ENCODE measurements at places on chromosomes 6 and 20.
A peak's percentile ranks its signal among the peaks of the same experiment; 100 is the strongest.

DNA sequence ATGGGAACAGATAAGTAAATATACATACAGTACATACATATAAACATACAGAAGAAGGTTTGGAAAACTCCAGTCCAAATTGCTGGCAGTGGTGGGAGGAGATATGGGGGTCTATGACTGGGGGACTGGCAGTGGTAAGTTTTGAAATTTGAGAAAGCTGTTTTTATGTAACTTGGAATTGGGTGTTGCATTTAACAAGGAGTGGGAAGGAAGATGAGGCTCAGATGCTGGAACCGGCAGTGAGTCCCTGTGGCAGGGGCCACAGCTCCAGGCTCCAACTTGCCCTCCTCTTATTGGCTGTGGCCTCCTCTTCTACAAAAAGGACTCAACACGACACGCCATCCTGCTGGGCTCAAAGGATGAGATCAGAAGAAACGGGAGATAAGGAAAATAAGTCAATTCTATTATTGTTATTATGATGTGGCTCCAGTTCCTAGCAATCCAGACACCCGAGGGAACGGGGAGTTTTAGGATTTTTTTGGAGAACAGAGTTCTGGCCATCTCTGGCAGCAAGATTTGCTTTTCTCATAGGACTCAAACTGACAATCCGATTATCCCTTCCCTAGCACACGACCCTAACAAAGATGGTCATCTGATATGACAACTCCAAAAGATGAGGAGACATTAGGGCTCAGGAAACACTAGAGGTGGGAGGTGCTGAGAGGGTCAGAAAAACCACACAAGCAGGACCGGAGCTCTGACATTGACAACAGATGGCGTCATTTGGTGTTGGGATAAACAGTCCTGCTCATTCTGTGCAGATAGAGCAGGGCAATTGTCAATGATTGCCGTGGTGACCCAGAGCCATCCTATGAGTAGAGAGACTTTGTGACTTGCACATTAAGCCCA lies 6.0 kb upstream of the TGM2 start:
- no peak for DNase-seq

GRCh38 chr6:89975991-89976693 lies 81.9 kb downstream of the GJA10 start:
- no peak for DNase-seq

DNA sequence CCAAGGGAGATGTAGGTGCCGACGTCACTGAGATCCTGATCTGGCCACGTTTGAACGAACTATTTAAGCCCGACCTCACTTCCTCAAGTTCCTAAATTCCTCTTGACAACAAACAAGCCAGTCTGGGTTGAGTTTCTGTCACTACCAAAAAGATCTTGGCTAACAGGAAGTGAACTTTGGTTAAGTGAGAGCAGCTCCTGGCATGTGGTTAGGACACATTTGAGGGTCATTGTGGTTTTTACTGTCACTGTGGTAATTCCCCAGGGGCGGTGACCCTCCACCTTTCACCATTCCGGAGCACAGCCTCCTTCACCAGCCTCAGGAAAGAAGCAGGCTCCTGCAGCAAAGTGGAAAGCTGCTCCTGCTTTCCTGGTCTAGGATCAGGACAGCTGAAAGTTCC lies 43.1 kb upstream of the ZNF831 start:
- DNase-seq = no peak

GRCh38 chr6:24990944-24991809 lies 55.4 kb upstream of the RIPOR2 start:
- DNase-seq = no peak

DNA sequence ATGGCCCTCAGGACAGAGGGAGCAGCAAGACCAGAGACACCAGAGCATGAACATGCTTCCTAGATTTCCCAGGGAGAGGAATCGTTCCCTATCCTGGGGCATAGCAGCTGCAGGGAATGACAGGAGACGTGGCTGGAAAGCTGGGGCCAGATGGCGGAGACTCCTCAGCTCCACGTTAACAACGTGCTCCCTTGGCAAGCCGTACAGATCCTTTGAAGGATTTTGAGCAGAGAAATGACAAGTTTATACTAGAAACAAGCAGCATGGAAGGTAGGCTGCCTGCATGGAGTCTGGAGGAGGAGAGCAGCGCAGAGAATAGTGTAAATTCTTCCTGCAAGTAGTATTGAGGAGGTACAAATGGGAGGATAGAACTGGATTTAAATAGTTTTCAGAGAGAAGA lies 11.7 kb downstream of the MYLIP start:
- DNase-seq = no peak

DNA sequence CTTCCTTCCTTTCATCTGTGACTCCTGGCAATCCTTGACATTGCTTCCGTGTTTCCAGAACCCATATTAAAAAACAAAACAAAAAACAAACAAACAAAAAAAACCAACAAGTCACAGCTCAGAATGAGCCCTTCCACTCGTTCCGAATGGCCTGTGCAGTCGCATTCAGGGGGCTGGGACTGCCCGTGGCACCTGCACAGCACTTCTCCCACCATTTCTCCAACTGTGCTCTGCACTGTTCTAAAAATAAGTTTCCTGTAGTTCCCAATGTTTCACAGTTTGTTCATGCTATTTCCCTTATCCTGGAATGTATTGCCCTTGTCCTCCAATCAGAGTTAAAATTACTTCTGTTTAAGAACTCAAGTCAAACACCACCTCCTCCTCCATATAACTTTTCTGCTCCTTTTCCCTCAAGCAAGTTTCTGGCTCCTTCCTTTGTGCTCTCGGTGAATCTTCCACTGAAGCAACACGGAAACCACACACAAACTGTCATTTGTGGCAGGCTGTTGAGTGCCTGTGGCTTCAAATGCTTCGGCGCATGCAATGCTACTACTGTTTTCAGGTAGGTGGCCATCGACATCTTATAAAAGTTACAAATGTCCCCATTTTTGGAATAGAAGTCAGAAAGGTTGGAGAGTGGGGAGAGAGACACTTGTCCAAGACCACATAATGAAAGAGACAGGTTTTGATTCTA lies 57.7 kb downstream of the PDE10A start:
- no peak for DNase-seq

GRCh38 chr6:34239893-34240292 lies 3.2 kb downstream of the HMGA1 start:
- DNase-seq = no peak

GRCh38 chr20:32112841-32113240 lies 3.3 kb downstream of the TM9SF4 start:
- DNase-seq = no peak

DNA sequence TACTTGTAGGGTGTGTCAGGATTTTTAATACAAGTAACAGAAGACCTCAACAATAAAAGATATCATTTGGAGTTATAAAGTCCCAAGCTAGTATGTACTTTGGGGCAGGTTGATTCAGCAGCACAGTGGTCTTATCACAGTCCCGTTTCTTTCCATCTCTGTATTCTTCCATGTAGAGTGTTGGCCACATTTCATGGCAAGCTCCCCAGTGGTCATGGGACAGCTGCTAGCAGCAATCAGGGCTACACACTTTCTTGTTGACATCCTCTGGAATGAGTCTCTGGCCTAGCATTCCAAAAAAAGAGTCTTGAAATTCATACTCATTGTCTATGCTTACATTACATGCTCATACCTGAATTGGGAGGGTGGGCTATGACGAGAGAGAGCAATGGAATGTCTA lies 53.2 kb downstream of the SOBP start:
- DNase-seq = no peak

DNA sequence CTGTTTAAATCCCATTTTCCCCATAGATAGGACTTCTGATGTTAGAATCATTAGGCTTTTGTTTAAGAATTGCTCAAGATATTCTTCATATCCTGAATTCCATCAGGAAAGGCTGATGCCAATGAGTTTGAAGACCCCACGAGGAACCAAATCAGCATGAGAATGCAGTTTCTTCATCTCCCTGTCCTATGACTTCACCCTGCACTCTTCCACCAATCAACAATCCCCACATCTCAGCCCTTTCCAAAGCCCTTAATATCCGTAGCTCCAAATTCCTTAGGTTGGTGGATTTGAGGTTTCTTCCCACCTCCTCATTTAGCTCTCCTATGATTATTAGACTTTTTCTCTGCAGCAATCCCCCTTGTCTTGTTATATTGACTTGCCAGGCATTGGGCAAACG lies 88.3 kb upstream of the PRND start:
- DNase-seq = no peak

DNA sequence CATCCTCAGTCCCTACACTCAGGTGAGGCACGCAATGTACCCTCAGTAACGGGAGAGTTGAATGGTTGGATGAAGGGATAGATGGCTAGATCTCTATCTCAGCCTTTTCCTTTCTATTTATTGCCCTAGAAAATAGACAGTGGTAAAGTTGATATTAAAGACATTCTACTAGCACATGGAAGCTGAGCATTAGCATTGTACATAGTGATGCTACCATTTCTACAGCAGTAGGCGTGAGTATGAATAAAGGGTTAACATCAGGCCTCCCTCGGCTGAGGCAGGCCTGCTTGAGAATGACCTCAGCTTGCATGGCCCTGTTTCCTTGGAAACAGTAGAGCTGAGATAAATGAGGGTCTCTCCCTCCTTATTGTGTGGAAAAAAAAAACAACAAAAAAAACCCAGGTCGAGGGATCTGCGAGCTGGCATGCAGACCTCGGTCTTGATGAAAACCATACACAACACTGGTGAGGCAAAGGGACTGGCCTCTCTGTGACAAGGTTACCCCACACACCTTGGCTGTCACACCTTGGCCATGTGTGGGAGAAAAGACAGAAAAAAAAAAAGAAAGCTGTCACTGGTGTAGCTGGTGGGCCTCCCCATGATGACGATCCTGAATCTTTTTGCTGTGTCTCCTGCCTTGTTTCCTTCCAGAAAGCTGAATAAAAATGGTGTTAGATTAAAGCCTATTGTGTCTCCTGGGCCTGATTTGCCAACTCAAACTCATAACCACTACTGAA lies 160.0 kb downstream of the HACE1 start:
- no peak for DNase-seq

DNA sequence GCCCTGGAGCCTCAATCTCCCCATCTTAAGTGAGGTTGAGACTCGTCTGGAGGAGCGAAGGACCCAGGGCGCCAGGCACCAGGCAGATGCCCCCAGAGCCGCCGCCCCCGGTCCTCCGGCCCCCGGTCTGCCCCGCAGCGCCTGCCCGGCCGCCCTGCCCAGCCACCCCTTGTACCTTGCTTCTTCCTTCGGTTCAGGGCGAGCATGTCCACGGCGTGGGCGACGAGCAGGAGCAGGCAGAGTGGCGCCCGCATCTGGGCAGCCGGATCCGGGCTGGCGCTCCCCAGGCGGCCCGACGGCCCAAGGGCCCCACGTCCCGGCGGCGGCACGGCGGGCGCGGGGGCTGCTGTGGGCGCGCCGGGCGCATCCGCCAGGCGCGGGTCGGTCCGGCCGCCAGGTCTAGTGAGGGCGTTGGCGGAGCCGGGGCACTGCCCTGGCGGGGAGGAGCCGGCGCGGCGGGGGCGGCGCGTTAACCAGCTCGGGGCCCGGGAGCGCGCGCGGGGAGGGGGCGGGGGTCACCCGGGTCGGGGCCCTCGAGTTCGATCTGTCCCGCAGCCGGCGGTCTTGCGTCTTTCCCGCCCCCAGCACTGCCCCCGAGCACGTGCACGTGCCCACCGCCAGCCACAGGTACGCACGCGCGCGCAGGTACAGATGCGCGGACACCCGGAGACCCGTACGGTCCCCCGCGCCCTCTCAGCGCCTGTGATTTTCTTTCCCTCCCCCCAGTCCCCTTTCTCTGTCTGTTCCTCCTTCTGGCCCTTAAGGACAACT lies at the start of gene RSPO4:
RSPO4 (minus strand) TSS at position 401 of the 771 bp plus-strand sequence; CDS start at position 254, 147 bp downstream.
- DNase-seq = no peak

DNA sequence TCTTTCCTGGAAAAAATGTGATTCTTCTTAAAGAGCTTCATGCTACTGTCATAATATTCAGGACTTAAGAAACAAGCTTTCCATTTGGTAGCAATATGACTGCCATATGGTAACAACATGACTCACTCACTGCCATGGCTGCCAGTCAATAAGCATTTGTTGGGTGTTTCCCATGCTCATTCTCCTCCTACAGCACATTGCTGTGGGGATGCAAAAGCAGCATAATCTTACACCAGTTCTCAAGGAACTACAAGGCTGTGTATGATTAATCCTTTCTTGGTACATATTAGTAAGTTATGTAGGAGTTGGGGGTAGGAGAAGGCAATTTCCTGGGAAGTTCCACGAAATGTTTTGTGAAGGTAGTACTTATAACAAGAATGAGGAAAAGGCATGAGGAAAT lies 76.7 kb downstream of the CEP162 start:
- peak; percentile 1 for DNase-seq

GRCh38 chr6:95629551-95629950 lies 52.2 kb downstream of the MANEA start:
- DNase-seq = no peak

- DNase-seq = no peak
Measured at GRCh38 chr6:49406250-49406970, 56.6 kb downstream of the MMUT start.

DNA sequence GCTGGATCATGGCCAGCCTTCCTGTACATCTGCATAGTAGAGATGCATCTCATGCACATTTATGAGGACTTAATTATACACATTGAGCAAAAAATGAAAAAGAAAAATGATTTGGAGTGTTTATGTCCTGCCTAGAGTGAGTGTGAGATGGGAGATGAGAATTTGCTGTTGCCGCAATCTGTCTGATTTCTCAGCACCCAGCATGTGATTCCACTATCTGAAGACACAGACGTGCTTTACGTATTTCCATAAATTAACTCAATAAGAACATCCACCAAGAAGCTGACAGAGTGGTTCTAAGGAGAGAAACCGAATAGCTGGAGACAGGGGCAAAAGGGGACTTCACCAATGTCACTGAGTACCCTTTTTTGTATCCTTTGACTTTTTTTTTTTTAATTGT lies 15.2 kb downstream of the EDEM2 start:
- DNase-seq = no peak

GRCh38 chr6:25874822-25875562 lies 949 bp upstream of the SLC17A3 start:
- no peak for DNase-seq

- no peak for DNase-seq
Measured at GRCh38 chr6:70857387-70858077, 99.3 kb downstream of the B3GAT2 start.

GRCh38 chr6:8941577-8941976 lies 506.2 kb upstream of the SLC35B3 start:
- DNase-seq = no peak

DNA sequence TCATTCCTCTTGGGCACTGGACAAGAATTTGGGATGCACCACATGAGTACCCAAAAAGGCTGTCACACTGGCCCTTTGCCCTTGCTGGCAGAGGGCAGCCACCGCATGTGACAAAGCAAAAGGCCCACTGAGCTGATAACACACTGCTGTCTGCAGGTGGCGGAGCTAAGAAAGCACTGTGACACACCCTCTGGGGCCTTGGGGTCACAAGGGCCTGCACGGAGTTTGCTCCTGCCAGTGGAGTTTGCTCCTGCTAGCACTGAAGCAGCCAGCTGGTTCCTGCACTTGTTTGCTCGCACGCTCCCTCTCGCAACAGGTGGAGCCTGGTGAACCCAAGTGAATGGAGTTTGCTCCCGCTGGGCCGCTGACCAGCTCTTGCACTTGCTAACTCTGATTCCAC lies 132.6 kb downstream of the LCA5 start:
- DNase-seq = no peak

GRCh38 chr6:137351890-137352289 lies 132.7 kb upstream of the IFNGR1 start:
- no peak for DNase-seq

- DNase-seq = no peak
Measured at GRCh38 chr20:23061734-23062561, 12.5 kb upstream of the THBD start.

Measured in kidney epithelial cell (primary cell).